ENCODE measurements at places on chromosomes 7 and 10.
A peak's percentile ranks its signal among the peaks of the same experiment; 100 is the strongest.

DNA sequence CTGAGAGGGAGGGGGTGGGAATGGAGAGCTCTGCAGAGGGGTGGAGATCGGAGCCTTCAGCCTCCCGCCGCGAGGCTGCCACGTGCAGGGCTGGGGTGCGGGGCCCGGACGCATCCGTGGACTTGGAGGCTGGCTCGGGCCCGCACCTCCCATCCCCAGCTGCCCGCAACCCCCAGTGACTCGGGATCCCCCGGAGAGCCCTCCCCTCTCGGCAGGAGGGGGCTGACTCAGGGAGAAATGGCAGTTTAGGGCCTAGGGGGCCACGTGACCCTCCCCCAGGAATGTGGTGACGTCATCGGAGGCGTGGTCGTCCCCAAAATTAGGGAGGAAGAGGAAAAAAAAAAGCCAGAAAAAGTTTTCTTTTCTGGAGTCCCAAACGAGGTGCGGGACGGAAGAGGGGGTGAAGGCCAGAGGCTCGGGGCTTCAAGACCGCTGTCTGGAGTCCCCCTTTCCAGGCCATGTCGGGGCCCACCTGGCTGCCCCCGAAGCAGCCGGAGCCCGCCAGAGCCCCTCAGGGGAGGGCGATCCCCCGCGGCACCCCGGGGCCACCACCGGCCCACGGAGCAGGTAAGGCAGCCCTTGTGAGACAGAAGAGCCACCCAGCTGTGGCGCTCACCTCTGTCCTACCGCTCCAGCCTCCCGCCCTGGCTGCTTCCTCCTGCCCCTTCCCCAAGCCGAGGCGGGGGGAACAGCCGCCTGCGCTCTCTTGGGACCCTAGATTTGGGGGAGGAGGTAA is at the start of gene TRIP6:
Gene TRIP6 (plus strand): TSS at position 348 of the 736 bp plus-strand sequence. CDS start 111 bp downstream, at position 459.
- DNase-seq = peak; percentile 41

- no peak for DNase-seq
Measured at GRCh38 chr10:48206482-48207250, 67.8 kb downstream of the FRMPD2 start.

- DNase-seq = no peak
Measured at GRCh38 chr10:52368725-52369124, 54.6 kb downstream of the DKK1 start.

- no peak for DNase-seq
Measured at GRCh38 chr10:4241724-4242345, 456.8 kb upstream of the KLF6 start.

DNA sequence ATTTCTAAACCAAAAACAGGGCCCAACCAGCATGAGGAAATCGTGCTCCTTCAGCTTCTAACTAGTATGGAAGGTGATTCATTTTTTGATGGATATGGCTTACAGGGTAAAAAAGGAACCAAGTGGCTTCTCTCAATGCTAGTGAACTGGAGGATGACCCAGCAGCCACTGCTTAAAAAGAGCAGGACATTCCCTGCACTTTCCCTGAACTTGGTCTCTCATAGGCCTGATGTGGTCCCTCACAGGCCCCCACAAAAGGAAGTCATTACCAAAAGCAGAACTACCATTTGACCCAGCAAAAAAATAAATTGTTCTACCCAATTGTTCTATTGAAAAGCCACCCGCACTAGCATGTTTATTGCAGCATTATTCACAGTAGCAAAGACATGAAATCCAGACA is 188.8 kb downstream of the CALN1 start:
- no peak for DNase-seq

DNA sequence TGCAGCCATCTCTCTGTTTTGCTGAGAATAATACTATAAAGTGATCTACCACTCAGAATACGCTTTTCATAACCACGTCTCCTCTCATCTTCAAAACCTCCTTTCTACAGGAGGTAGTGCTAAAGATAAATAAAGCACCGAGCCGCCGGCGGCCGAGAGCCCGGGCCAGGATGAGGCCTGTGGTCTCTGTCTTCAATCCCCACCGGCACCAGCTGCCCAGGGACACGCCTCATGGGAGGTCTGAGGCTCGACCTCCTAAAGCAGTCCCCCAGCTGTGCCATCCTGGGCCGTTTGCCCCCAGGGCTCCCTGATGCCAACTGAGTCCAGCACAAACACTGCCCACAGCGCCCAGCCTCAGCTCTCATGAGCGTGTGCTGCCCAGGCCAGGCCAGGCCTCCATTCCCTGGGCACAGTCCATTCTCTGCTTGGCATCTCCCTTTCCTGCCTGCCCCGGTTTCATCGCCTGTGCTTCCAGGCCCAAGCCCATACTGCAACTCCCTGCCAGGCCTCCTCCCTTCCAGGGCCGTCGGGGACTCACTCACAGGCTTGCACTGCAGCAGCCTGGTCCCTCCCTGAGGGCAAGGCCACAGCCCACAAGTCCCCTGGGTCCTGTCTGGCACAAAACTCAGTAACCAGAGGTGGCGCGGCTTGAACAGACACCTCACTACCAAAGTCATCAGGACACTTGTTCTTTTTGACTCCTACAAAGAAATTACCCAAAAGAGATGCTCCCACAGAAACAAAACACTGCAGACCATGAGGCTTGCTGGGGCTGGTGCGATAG is 2.5 kb downstream of the INTS1 start:
- no peak for DNase-seq

DNA sequence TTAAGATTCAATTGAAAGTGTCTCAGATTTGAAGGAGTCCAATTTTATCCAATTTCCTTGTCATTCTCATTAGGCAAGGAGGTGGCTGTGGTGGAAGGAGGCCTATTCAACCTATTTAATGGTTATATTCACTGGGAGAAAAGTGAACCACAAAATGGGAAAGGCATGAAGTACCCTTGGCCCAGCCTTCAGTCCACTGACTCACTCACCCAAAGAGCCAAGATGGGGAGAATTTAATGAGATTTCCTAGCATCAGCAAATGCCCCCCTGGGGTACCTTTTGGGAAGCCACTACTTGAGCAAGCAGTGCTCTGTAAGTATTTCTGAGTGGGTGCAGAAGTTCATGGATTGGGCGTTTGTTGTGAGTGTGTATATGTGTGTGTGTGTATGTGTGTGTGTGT is 144.1 kb downstream of the NRP1 start:
- no peak for DNase-seq

DNA sequence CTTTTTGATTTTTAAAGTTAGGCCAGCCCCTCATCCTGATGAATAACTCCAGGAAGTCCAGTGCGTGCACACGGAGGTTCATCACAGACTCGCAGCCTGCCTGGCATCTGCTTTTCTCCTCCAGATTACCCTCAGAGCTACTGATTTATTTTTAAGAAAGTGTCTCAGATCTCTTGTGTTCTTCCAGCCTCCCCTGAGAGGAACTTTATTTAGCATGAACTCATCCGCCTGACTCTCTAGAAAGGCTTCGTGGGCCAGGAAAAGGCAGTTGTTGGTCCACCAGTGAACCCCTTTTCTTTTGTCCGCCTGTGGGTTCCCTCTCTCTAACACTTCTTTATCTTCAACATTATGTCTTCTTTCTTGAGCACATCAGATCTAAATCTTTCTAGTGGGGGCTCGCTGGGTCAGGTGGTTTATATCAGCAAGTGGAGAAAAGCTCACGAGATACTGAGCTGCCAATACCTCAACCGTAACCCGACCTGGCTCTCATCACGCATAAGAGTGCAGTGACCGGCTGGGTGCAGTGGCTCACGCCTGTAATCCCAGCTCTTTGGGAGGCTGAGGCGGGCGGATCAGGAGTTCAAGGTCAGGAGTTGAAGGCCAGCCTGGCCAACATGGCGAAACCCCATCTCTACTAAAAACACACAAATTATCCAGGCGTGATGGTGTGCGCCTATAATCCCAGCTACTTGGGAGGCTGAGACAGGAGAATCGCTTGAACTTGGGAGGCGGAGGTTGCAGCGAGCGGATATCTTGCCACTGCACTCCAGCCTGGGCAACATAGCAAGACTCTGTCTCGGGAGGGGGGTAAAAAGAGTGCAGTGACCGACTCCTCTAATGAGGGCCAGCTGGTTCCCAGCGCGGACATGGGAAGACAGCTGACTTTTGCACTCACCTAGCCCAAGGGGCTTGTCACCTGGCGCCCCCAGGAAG is 162.3 kb downstream of the CCDC3 start:
- no peak for DNase-seq

GRCh38 chr10:80503584-80504157 is 34.0 kb upstream of the SH2D4B start:
- DNase-seq = no peak

- DNase-seq = no peak
Measured at GRCh38 chr7:137987968-137988367, 13.9 kb downstream of the CREB3L2 start.

- no peak for DNase-seq
Measured at GRCh38 chr7:28293527-28293835, 112.9 kb upstream of the JAZF1 start.

DNA sequence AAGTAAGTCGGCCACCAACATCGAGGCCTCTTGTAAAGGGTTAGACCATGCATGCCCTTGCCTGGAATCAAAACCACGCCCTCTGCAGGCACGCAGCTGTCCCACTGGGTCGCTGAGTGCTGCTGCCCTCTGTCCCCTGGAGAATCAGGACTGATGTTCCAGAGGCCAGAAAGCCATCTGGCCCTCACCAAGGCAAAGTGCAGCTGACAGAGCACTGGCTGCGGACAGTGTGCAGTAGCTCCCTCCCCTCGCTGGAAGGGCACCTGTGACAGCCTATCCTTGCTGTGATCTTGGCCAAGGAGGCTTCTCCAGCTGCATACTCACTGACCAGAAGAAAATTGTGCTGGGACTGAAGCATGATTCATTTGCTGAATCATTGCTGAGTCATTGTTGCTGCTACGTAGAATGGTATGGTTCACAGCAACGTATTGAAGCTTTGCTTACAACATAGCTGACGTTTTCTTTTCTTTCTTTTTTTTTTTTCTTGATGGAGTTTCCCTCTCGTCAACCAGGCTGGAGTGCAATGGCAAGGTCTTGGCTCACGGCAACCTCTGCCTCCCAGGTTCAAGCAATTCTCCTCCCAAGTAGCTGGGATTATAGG is 30.4 kb downstream of the DDC start:
- no peak for DNase-seq

DNA sequence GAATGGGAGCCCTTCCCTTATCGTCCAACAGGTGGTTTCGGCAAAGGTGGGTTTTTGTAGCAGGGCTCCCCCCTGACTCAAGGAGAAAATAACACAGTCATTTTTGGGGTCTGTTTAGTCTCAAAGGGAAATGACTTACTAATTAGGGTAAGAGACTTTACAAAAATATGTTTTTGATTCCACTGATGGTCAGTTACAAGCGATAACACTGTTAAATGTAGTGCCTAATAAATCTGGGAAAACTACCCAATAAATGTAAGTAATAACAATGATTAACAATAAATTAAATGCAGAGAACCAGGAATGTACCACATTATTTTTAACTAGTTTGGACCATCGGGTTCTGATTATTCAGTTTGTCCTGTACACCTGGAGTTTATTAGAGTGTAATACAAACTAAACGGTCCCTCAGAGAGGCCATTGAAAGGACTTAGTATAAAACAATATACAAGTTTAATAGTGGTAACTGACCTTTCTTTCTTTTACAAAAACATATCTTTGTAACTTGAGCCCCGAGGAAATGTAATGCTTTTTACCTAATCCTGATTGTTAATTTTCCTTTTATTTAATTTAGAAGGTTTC is 216.2 kb upstream of the HABP2 start:
- DNase-seq = no peak

GRCh38 chr10:122073508-122073907 is 84.5 kb downstream of the TACC2 start:
- no peak for DNase-seq

- no peak for DNase-seq
Measured at GRCh38 chr7:19463581-19463980, 245.3 kb downstream of the POLR1F start.

- DNase-seq = no peak
Measured at GRCh38 chr10:22253580-22253882, 35.7 kb upstream of the EBLN1 start.

GRCh38 chr7:42991913-42992591 is 59.9 kb downstream of the MRPL32 start:
- no peak for DNase-seq

GRCh38 chr10:48548531-48549135 is 56.2 kb downstream of the ARHGAP22 start:
- no peak for DNase-seq

DNA sequence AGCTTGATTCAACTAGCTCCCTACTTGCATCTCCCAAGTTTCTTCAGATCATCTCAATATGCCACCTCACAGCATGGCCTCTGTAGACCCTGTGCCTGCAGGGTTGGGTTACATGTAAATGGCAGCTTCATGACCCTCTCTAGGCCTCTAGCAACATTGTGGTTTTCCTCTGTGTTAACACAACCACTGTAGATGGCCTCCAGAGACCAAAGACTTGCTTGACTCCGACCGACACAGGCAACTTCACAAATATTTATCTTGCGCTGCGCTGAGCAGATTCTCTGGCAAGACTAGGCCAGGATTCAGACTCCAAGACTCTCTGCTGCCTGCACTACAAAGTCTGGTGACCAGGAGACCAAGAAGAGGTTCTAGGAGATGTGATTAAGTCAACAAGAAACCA is 75.9 kb downstream of the CNOT4 start:
- DNase-seq = no peak

GRCh38 chr7:154676422-154677073 is 326.4 kb downstream of the PAXIP1 start:
- no peak for DNase-seq

DNA sequence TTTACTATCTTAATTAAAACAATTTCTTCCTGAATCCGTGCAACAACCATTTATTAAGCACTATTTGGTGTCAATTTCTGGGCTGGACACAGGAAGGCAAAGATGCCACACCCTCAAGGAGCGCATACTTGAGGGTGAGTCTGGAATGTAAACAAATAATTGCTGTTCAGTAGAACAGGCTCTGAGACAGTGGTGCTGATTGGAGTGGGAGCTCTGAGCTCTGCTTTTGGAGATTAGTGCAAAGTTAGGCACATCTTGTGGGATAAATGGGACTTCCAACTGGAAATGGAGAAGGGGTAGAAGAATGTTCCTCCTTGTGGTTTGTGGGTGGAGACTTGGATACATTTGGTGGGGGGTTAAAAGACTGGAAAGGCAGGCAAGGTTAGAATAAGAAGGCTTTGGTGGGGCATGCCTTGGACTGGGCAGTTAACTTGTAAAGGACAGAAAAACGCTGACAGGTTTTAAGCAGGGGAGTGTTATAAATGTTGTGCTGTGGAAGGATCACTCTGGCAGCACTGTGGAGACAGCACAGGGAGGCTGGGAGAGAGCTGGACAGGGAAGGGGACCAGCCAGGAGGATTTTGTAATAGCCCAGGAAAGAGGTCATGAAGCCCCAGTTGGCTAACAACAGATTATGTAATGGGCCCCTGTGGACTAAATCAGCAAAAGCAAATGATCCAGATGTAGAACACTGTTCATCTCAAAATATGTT is 80.7 kb downstream of the ZNF365 start:
- DNase-seq = no peak

Data from activated CD8-positive, alpha-beta memory T cell treated with anti-CD3 and anti-CD28 coated beads for 48 hours (primary cell).